ENCODE measurements at places on chromosomes 5 and 9.

DNA sequence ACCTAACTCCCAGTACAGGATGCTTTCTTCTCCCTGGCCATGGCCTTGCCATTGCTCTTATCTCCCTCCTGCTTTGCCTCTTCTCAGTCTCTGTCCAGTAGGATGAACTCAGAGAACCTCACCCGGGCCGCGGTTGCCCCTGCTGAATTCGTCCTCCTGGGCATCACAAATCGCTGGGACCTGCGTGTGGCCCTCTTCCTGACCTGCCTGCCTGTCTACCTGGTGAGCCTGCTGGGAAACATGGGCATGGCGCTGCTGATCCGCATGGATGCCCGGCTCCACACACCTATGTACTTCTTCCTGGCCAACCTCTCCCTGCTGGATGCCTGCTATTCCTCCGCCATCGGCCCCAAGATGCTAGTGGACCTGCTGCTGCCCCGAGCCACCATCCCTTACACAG, at the start of gene OR5C1:
Gene OR5C1 (plus strand): TSS at position 103 of the 400 bp plus-strand sequence. CDS start 0 bp downstream, at position 103.
- DNase-seq: no peak

GRCh38 chr5:32193591-32193990, 19.5 kb upstream of the GOLPH3 start:
- DNase-seq: peak; percentile 52

DNA sequence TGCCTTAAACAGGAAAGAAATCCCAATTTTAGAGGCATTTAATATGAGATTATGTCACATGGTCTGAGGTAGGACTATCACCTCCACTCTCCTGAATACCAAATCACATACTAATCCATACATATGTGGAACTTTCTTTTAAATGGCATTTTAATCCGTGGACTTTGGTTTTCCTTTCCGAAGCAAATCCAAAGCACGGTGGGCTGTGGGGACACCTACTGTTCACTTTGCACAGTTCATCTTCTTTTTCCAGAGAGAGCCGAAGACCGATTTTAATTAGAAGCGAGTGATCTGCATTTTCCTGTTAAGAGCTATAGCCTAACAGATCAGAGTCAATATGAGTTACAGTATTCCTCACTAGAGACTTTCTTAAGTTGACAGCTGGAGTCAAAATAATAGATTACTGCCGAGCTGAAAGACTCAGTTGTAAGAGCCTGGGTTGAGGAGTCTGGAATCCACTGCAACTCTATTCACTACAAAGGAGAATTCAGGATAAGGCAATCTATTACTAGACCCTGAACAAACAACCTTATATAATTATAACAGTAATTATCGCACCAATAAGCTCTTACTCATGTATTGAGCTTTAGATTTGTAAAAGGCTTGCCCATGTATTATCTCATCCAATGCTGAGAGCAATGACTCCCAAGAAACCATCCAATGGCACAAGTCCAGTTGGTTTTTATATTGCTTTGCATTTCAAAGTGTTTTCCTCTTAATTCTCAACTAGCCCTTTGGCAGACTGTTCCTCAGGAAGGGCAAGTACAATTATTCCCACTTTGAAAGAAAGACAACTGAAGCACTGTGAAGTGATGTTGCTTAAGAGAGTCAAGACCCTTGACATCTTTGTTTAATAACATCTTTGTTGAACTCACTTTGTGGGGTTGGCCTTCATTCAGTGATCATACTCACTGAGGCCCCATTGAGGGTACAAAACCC, 144.7 kb downstream of the TRPM6 start:
- no peak for DNase-seq

DNA sequence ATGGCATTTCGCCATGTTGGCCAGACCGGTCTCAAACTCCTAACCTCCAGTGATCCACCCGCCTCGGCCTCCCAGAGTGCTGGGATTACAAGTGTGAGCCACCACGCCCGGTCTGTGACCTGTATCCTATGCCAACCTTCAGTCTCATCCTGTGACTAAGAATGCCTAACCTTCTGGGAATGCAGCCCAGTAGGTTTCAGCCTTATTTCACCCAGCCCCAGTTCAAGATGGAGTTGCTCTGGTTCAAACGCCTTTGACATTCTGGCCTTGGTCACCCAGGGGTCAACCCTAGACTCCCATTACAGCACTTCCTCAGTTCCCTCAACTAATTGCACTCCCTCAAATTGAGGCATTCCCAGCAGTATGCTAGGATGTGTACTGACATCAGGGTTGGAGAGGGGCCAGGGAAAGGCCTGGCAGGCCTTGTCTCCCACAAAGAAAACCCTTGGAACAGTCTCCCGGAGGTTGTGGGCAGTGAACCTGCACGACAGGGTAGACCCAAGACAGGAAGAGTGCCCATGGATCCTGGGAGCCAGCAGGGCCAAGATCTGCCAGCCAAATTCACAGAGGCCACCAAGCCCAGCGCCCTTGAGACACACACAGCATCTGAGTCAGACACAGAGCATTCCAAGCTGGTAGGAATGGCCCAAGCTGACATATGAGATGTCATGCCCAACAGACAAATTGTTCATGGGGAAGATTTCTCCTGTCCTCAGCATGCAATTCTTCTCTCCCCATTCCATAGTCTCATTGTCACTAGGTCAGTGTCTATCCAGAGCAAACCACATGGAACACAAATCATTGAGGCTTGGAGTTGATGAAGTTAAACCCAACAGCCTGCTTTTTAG, 24.9 kb upstream of the SMU1 start:
- DNase-seq: peak; percentile 32

DNA sequence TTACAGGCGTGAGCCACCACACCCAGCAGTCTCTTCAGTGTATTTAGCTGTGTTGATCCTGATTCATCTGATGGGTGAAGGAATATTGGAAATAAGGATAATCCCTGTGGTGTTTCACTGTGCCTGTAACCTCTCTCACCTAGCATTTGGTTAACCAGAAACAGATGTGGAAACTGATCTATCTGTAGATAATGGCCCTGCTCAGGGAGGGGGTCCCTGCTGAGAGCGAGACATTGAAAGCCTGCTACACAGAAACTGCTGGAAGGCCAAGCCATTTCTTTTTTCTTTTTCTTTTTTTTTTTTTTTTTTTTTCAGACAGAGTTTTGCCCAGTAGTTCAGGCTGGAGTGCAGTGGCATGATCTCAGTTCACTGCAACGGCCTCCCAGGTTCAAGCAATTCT, 28.4 kb downstream of the QRFP start:
- DNase-seq: no peak

DNA sequence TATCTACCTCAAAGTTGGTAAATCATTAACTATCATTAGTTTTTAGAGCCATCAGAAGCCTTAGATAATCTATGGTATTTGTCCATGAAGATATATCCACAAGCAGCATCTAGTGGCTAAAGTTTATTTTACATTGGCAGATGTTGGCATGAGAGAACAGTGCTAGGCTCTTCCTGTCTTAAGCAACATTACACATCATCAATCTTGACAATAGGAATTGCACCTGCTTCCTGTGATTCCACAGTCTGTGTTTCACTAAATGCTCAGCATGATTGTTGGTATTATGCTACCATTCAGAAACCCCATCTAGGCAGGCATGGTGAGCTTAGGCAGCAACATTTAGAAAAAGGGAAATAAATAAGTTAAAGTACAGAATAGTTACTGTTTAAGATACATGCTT, 246.6 kb downstream of the SLCO4C1 start:
- no peak for DNase-seq

- no peak for DNase-seq
These were observed 1509.0 kb downstream of the MAT2B start for GRCh38 chr5:165014439-165014838.

DNA sequence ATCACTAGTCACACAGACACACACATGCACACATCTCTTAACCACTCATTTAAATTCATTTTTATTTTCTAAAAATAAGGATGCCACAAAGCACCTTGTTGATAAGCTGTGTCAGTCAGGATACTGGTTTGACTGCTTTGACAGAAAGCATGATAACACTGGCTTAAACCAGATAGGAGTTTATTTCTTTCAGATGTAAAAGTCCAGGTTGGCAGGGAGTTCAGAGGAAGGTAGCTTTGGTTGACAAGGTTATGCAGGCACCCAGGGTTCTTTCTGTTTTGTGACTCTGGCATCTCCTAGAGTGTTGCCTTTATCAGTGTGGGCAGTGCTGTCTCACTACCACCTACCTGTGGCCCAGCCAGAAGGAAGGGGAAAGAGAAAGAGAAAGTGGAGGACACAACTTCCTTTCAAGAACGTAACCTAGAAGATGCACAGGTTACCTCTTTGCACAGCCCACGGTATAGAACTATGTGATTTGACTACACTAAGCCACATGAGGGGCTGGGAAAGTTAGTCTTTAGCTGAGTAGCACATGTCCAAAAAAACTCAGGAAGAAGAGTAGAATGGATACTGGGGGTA, 334.7 kb downstream of the OSTF1 start:
- DNase-seq: no peak

GRCh38 chr9:5578698-5579085, 50.2 kb upstream of the RIC1 start:
- DNase-seq: no peak

DNA sequence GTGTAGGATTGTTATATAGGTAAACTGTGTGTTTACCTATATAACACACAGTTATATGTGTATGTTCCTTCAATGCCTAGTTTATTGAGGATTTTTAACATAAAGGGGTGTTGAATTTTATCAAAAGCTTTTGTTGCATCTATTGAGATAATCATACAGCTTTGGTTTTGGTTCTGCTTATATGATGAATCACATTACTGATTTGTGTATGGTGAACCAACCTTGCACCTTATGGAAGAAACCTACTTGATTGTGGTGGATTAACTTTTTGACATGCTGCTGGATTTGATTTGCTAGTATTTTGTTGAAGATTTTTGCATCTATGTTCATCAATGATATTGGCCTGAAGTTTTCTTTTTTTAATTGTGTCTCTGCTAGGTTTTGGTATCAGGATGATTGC, 194.9 kb downstream of the TMEM167A start:
- DNase-seq: no peak

DNA sequence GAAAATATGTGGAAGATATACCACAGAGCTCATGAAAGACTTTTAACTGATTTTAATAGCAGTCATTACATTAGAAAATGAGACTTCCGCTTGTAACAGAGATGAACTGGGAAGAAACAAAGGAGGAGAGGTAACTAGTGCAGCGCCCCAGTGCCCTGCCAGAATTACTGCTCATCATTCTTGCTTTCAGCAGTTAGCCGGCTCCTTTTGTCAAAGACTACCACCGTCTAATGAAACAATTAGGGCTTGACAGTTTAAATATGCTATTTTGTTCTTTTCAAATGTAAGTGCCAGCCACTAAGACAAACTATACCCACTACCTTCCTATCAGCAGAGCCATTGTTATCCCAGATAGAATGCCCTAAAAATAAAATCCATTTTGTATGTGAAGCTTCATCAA, 328.4 kb downstream of the EFNA5 start:
- no peak for DNase-seq

GRCh38 chr5:96876292-96876850, at the start of gene ERAP2:
ERAP2 (plus strand) TSS chr5:96876500; CDS start chr5:96879686, 3,186 bp downstream.
- DNase-seq: no peak

DNA sequence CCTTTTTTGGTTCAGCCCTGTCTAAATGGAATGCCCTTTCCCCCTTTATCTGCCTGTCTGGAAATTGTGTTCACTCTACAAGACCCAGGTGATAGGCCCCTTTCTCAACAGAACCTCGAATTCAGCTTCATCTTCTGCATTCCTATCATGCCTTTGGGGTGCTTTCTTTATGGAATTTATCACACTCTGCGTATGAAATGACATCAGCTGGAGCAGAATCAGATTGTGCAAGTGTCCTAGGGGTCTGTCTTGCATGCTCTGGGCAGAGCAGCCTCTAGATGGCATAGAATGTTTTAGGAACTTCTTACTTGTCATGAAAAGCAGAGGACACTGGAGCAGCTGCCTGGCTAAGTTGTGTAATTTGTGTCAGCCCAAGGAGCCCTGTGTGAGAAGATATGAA, 84.9 kb downstream of the ISL1 start:
- DNase-seq: no peak

DNA sequence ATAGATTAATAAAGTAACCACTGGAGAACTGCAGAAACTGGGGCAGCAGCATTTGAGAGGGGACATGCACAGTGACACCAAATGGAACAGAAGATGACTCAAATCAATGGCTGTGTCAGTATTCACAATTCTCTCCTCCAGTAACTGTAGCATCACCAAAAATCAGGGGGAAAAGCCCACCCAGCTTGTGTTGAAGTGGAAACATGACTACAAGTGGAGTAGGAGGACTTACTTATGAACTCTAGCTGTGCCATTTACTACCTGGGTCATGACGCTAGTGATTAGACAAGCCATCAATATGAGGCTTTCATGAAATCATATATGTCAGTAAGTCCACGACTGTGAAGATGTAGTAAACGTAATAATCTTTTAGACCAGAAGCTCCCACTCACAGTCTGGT, 199.8 kb upstream of the PTGER4 start:
- DNase-seq: no peak

DNA sequence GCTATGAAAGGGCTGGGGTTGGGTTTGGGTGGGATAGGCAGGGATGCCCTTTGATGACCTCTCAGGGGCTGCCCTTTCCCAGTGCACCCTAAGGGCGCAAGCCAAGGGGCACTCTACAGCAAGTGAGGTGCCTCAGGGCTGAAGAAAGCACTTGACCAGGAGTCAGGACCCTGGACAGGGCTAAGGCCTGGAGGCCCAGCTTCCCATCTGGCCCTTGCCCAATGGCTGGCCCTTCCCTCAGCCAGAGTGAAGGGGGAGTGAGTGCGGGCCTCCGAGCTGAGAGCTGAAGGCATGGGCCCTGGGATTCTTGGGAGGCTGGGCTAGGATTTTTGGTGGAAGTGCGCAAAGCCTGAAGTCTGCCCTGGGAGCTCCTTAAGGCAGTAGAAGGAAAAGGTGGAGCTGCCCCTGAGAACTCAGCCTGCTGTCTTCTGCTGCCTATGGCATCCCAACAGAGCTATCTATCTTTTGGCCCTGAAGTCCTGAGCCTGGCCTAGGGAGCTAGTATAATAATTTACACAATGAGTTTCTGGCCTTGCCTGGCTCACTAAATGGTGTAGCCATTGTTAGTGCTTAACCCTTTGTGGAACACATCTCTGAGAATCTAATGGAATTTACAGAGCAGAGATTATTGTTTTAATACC, 16.4 kb downstream of the JADE2 start:
- no peak for DNase-seq

GRCh38 chr9:13234932-13235331, 44.6 kb downstream of the MPDZ start:
- no peak for DNase-seq

GRCh38 chr5:67805666-67806348, 409.7 kb upstream of the PIK3R1 start:
- DNase-seq: no peak

- no peak for DNase-seq
These were observed 64.0 kb downstream of the NSUN2 start for GRCh38 chr5:6568889-6569288.

GRCh38 chr5:143758750-143759149, 53.2 kb upstream of the HMHB1 start:
- DNase-seq: peak; percentile 53

GRCh38 chr9:129270903-129271431, 92.9 kb upstream of the IER5L start:
- DNase-seq: peak; percentile 92

All from AG09309 (cell line).